Activated naive CD8-positive, alpha-beta T cell treated with anti-CD3 and anti-CD28 coated beads, Interleukin-2, amount 50 U/mL, for 24 hours (primary cell): ENCODE measurements at places on chromosomes 16 and 17.

GRCh38 chr17:77109764-77110359, 30.9 kb upstream of the SEC14L1 start:
- DNase-seq, result no peak

DNA sequence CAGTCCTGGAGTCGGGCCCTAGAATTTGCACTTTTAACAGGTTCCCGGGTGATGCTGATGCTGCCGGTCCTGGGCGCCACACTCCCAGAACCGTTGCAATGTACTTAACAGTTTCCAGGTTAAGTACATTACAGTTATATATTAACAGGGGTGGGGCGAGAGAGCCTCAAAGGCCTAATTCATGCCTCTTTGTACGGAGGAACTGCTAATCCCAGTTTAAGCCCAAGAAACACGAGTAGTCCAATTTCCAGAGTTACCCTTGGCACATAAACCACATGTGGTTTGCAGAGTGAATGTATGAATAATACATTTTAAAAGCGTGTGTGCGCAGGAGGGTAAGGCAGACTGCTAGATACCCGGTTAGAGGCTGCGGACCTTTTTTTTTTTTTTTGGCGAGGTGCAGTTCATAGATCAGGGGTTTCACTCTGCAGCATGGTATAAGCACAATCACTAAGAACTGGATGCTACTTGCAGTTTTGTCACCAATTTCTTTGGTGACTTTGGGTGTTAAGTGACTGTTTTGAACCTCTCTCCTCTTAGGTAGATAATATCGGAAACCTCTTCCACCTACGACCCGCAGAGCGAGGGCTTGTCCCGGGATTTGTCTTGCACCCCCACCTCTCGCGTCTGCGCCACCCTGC, 713 bp downstream of the COX11 start:
- peak; percentile 18 for DNase-seq

- no peak for DNase-seq
Measured at GRCh38 chr16:4380119-4381063, 8.7 kb downstream of the VASN start.

GRCh38 chr16:53605356-53605755, 98.3 kb downstream of the RPGRIP1L start:
- no peak for DNase-seq

GRCh38 chr17:50476545-50477315, 1.9 kb upstream of the RSAD1 start:
- no peak for DNase-seq
